ENCODE measurements at places on chromosomes 16 and 17. TPM values are rescaled to one million over a fixed set of nuclear protein-coding genes. Genes with fewer than 3 reads are reported as not detected.

GRCh38 chr17:31830971-31831858 lies 27.8 kb downstream of the COPRS start:
- ATAC-seq: no peak

GRCh38 chr16:83651871-83652270 lies 155.9 kb upstream of the HSBP1 start:
- ATAC-seq: no peak

GRCh38 chr16:46918905-46919792 lies 35.0 kb downstream of the GPT2 start:
- ATAC-seq: no peak

DNA sequence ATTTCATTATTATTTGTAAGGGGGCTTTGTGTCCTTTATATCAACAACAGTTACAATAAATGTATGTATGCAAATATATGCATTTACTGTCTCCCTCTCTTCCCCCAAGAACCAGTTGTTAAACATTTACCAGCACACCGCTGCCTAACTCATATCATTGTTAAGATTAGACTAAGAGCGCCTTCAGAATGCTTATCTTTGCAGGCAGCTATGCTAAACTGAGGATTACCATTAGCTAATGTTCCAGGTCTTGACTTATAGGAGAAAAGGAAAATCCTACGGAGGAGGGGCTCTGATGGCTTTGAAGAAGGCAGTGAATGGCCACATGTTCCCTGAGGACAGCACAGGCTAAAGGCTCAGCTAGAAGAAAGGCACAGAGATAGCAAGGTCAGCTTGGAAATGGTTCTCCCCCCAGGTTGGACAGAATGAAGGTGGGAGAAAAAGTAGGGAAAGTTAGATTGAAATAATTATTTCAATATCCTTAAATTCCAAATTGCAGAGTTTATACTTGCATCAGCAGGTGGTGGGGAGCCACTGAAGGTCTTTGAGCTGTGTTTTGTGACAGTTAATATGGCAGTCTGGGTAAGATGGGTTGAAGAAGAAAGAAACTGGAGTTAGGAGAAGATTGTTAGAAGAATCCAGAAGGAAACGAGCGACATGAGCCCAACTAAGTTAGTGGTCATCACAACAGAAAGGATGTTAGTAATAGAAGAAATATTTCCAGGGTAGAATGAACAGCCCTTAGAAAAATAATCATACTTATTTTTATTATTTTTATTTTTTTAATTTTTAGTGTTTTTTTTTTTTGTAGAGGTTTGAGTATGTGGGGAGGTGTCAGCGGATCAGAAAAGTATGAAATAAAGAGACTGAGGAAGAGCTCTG lies 87.0 kb upstream of the MAF start:
- ATAC-seq: no peak

- ATAC-seq: no peak
Observed at GRCh38 chr17:38508570-38508950, 80.3 kb downstream of the ARHGAP23 start.

DNA sequence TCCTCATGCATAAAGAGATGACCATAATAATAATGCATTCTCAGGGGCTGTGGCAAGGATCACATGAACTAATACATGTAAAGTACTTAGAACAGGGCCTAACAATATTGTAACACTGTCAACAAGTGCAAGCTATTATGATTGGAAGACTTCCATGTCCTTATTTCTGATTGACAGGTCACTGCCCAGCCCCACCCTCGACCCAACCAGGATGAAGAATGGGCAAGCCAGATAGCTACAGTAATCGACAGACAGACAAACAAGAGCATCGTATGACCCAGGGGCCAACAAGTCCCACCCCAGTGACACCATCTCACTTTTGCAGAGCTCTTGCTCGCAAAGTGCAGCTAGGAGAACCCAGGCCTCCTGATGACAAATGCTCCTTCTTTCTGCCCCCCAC lies 14.6 kb upstream of the MMP2 start:
- no peak for ATAC-seq

GRCh38 chr16:84180519-84181140 lies 6.2 kb downstream of the TAF1C start:
- ATAC-seq: no peak

GRCh38 chr17:77827511-77827910 lies 131.0 kb upstream of the TNRC6C start:
- no peak for ATAC-seq

- ATAC-seq: no peak
Observed at GRCh38 chr17:4502466-4503154, 3.9 kb downstream of the SPNS2 start.

LRRC59 gene
- 54.3 TPM for total RNA-seq

KRTAP9-4 gene
- total RNA-seq: not detected

BAHCC1 gene
- 19.3 TPM for total RNA-seq

NECAB2 gene
- total RNA-seq: not detected

SLFN12L gene
- 0.17 TPM for total RNA-seq

HES7 gene
- total RNA-seq: 0.94 TPM

All from gastroesophageal sphincter (tissue), 4 donors.